DMS79 (cell line): ENCODE measurements at places on chromosomes 11 and 22.

DNA sequence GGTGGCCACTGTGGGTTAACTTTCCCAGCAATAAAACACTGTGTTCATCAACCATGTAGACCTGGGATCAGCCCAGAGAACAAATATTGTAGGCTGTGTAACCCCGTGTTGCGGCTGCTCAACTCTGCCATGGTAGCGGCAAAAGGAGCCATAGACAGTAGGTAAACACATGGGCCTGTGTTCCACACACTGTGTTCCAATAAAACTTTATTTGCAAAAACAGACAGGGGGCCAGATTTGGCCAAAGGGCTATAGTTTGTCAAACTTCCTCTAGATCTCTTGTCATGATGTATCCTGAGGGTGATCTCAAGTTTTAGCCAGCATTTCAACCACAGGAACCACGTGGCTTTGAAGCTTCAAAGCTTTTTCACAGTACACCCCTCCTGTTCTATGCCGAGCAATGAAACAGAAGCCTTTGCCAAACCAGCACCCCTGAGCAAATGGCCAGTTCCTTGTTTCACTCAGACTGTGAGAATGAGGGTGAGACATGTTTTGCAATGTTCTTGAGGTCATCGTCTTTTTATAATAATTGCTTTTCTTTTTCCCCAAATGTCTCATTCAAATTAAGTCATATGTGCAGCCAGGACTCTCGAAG lies 49.9 kb upstream of the FADD start:
- no peak for DNase-seq

DNA sequence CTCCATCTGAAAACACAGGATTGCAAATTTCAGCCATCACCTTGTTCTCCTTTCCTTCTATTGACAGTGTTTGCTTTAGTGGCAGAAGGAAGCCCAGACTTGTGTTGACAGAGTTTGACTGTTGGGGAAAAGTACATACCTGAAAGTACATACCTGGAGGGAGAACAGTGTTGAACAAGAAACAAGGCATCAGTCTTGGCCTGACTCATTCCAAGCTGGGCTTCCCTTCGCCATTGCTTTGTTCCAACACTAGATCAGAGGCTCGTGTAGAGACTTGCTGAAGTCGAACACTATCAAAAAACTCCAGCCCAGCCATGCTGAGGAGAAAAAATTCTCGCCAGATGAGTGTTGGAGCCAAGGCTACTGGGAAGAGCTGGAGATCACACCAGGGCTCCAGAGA lies 133.4 kb downstream of the BBOX1 start:
- peak; percentile 63 for DNase-seq

- DNase-seq, result no peak
Observed at GRCh38 chr11:64032050-64032449, 3.7 kb upstream of the FLRT1 start.

GRCh38 chr22:39092111-39092862 lies 4.8 kb upstream of the APOBEC3H start:
- DNase-seq, result no peak

DNA sequence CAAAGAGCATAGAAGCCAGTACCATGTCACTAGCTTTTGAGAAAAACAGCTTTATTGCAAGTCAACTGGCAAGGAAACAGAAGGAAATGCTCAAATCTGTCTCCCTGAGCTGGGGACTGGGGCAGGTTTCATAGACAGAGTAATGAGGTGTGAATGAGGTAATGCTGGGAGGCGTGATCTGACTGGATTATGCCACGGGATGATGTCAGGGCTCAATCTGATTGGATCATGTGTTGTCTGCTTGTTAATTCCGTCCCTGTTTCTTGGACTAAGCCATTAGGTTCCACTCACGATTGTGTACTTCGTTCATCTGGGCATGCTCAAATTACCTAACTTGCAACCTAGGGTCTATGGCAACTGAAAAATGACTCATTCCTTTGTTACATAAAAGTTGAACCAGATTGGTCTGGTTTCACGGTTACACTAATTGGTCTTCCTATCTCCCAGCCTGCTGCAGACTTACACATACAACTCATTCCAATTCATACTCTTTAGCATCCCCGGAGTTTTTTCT lies 20.2 kb upstream of the OR10A5 start:
- DNase-seq, result no peak

- peak; percentile 82 for DNase-seq
Observed at GRCh38 chr11:95231881-95232605, 1.0 kb upstream of the SESN3 start.

GRCh38 chr22:36739185-36739584 lies 35.6 kb upstream of the CACNG2 start:
- DNase-seq, result no peak

- no peak for DNase-seq
Observed at GRCh38 chr22:48898524-48899250, 929.0 kb downstream of the BRD1 start.

DNA sequence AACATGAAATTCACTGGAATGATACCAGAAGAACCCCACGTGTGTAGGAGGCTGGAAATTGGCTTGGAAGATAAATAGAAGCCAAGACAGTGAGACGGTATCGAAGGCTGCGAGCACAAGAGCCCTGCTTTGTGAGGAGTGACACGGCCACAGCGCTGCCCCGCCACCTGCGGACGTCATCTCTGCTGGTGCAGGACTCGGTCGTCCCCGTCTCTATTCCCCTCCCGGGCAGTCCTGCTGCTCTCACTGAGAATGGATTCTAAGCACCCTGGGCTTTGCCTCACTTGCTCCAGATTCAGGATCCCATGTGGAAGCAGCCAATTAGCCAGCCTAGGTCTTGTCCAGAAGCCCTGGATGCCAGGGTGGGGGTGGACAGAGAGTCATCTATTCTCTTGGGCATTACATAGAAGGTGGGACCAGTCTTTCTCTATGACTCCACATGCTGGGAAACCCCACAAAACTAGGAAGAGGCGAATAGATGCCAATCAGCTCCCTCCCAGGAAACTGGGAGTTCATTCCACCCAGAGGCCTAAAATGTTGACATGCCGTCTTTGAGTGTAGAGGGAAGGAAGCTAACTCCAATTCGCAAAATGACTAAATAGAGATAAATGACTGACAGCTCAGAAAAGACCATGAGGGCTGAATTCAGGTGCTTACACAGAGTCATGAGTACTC lies 25.1 kb downstream of the APOL3 start:
- no peak for DNase-seq

- no peak for DNase-seq
Observed at GRCh38 chr11:10307022-10307399, 2.1 kb downstream of the ADM start.

- DNase-seq, result no peak
Observed at GRCh38 chr22:19626042-19626587, 88.2 kb upstream of the SEPTIN5 start.
